ENCODE measurements at places on chromosomes 7 and 10.
A peak's percentile ranks its signal among the peaks of the same experiment; 100 is the strongest.

DNA sequence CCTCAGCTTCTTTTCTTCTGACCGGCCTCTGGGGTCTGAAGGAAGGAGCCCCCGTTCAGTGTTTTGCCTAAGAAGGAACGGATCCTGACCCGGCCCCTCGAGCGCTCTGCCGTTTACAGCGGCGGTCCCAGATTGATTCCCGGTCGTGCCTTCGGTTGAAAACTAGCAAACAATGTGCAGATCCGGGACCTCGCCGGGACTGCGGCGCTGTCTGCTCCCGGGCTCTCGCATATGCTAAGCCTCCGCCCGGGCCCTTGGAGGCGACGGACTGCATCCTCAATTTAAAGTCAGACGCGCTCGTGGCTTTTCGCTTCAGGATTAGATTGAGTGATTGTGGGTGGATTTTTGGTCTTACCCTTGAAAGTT lies 559 bp downstream of the DBF4 start:
- peak; percentile 70 for DNase-seq

DNA sequence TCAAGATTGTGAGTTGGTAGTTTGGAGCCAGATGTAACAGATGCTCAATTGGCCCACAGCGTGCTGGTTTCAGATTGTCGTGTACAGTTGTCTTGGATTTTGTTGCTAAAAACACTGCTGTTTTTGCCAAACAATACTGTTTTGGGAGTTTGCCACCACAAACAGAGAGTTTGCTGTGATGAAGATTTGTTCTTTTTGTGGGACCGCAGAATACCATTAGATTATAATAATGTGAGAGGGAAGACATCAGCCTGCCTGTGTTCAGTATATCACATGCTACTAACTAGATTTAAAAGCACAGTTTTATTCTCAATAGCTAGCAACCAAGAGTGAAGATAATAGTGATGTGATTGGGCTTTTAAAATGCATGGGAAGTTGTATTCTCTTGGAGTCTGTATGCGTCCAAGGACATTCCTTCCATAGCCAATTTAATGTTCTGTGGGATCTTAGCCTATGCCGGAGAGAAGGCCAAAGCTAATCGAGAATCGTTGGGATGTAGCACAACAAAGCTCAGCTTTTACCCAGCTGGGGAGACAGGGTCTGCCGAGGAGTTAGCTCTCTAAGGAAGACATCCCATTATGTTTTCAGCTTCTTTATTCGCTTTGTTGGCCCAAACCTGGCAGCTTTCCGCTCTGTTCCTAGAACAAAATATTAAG lies 18.7 kb upstream of the ITGA8 start:
- no peak for DNase-seq

DNA sequence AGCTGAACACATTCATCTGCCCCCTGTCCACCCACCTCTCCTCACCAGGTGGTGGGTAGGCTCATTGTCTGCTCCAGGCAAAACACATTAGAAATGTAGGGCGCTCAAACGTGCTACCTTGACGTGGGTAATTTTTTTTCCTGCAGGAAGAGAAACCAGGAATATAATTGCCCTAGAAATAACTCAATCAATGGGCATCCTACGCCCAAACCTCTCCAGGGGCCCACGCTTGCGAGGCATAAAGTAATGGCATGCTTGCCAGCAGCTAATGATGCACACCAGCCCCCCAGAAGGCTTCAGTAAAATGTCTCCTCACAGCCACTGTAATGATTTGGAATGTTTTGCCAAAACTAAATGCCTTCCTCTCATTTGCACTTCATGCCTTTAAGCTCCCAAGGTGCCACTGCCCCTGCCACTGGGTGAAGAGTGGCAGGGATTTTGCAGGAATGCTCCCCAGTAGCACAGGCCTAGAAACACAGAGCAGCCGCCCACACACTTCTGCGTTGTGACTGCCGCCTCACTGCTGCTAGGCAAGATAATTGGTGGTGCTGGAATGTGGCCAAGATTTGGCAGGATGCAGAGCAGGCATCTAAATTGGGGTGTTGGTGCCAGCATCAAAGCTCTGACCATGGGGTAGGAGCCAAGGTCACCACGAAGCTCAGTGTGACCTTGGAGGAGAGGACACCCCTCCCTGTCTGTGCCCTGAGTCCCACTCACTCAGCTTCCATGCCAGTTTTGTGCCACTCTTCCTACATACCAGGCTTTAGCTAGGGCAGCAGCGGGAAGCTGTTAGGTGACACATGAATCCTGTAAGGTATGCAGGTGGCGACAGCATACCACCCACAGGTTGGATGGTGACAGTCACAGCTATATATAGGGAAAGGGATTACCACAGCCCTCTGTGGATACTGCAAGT lies 48.7 kb upstream of the PPP1R3C start:
- no peak for DNase-seq

- no peak for DNase-seq
Observed at GRCh38 chr10:132429281-132430230, 32.6 kb downstream of the PWWP2B start.

DNA sequence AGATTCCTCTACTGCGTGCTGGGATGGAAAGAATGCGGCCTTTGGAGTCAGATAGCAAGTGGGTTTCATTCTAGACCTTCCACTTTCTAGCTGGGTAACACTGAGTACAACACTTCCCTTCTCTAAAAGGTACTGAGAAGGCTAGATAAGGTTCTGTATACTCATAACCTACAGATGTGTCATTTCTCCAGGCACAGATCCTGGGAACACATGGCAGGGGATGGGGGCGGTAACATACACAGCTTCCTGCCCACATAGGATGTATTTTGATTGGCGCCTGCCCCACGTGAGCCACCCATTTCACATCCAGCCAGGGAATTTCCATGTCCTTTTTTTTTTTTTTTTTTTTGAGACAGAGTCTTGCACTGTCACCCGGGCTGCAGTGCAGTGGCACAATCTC lies 31.8 kb downstream of the KLRG2 start:
- no peak for DNase-seq

- no peak for DNase-seq
Observed at GRCh38 chr10:69801434-69802315, at the start of gene COL13A1. COL13A1 (plus strand) TSS chr10:69801906; CDS start chr10:69802424, 518 bp downstream.

DNA sequence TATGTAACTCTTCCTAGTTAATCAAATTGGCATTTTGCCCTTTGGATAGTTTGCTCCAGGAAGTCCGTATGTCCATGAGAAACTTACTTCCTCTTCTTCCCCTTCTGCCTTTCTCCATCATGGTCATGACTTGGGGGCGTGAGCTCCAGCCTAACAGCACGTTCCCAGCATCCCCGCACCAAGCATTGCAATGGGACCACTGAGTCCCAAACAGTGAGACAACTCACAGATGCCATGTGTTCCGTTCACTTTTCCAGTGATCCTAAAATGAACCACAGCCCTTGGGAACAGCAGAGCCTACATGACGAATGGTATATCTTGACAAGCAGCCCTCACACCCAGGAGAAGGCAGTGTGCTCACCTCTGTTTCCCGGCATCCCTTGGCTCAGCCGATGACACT lies 10.7 kb downstream of the BTBD16 start:
- DNase-seq = no peak

- DNase-seq = peak; percentile 68
Observed at GRCh38 chr10:68261132-68261856, 29.4 kb upstream of the ATOH7 start.

DNA sequence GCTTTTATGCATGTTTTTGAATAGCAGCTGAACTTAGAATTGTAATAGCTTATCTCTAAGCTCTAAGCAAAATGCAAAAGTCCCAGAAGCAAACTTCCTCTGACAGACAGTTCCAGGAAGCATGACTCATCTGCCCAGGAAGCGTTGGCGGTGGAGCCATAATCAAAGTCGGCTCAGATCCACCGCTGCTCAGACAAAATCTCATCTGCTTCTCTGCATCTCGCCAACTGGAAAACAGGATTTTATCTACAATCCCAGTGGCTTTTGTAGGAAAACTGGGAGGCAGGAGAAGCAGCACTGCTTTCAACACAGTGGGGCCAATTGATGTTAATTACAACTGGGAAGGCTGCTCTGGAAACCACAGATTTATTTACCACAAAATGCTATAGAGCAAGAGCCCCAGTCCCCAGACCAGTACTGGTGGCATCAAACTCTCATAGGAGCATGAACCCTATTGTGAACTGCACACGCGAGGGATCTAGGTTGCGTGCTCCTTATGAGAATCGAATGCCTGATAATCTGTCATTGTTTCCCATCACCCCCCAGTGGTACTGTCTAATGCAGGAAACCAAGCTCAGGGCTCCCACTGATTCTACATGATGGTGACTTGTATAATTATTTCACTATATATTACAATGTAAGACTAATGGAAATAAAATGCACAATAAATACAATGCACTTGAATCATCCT lies 99.9 kb downstream of the CUBN start:
- peak; percentile 79 for DNase-seq

- no peak for DNase-seq
Observed at GRCh38 chr7:148021507-148022045, 569.0 kb upstream of the C7orf33 start.

- no peak for DNase-seq
Observed at GRCh38 chr7:14690075-14690474, 212.5 kb downstream of the DGKB start.

DNA sequence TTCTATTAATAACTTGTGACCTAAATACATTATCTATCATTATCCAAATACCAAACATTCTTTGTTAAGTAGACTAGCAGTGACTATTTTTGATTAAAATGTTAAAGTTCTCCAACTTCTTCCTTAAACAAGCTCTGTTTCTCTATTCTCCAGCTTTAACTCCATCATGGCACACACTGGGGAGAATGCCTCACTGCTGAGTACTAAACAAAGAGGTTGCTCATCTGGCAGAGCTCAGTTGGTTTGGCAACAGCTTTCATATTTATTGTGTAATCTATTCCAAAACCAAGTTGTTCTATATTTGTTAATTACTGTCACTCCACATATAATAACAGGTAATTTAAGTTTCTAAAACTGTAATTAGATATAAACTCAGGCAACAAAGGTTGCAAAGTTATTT lies 89.6 kb downstream of the USP6NL start:
- no peak for DNase-seq

- DNase-seq = peak; percentile 54
Observed at GRCh38 chr7:27123007-27123476, 7.5 kb downstream of the HOXA4 start.

GRCh38 chr10:133361773-133362441 lies 4.1 kb upstream of the FUOM start:
- no peak for DNase-seq

Measured in sciatic nerve (tissue), 2 donors.